ENCODE measurements at places on chromosomes 11 and 22.

GRCh38 chr11:18752502-18752901 is 26.5 kb upstream of the IGSF22 start:
- no peak for DNase-seq

DNA sequence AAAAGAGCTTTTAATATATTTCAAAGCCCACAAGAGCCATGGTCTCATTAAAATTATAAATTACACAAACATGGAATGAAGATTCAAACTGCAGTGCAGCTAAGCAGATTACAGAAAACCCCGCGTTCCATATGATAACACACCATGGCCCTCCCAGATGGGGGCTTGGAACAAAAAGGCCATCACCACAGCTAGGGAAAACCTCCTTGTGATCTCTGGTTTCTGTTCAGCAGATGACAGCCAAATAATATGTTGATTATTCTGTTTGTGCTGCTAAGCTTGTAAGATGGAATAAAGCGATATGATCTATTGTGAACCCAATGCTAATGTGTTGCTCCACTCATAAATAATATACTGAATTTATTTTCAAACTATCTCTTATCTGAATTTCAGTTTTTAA is 28.5 kb downstream of the IMMP1L start:
- no peak for DNase-seq

DNA sequence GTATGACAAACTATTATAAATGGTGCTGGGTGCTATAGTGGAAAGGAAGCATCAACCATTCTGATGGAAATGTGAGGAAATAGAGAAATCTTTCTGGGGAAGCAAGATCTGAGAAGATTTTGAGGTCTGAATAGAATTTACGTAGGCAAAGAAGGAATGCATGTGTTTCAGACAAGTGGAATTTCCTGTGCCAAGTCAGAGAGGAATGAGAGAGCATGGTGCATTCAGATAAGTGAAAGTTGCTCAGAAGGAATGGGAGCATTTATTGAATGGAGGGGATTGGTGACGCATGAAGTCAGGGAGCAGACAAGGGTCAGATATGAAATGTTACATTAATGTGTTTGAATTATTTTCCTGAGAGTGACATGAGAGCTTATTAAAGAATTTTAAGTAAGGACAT is 725.5 kb downstream of the METTL15 start:
- no peak for DNase-seq

GRCh38 chr11:129117595-129118350 is 74.4 kb downstream of the ARHGAP32 start:
- DNase-seq, result peak; percentile 13

- no peak for DNase-seq
These were observed 47.9 kb downstream of the CHRDL2 start for GRCh38 chr11:74683279-74683871.

GRCh38 chr11:60834742-60835533 is 7.0 kb upstream of the CCDC86 start:
- DNase-seq, result no peak

GRCh38 chr11:94469416-94469815 is 24.2 kb downstream of the MRE11 start:
- DNase-seq, result no peak

DNA sequence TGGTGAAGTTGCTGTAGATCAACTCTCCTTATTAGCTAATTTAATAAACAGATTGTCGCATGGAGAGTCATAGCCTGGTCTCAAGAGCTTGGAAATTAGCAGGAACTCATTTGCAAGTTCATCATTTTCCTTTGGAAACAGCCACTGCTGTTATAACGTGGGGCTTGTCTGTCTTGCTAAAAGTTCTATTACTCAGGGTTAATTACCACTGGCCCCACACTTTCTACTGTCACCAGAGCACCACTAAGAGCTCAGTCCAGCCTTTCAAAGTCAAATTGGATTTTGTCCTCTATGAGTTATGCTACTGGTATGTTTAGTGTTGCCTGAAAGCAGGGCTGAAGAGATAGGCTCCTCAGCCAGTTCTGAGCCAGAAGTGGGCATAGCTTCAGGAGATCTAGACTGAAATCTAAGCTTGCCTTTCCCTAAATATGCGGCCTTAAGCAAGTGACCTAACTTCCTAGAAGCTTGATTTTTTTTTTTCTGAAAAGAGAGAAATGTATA is 292.2 kb downstream of the INSC start:
- DNase-seq, result no peak

DNA sequence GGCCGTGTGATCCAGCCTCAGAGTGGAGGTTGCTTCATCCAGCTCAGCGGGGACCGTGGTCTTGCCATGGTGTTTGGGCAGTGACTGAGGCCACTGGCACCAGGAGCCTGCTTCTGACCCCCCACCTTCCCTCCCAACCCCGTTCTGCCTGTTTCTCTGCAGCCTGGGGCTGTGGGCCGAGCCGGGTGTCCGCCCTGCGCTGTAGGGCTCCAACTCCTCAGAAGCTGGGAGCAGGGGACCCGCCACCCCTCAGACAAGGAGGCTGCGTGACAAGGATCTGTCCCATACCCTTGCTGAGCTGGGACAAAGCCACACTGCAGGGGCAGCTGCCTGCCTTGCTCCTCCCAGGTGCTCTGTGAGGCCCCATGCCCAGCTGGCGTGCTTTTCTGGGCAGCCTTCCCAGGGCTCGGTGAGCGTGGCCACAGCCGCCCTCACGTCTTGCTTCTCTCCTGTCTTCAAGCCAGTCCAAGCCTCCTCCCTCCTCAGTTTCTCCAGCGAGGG is 11.7 kb upstream of the ARFGAP3 start:
- no peak for DNase-seq

GRCh38 chr22:41619979-41620588 is 759 bp downstream of the DESI1 start:
- DNase-seq, result peak; percentile 22

DNA sequence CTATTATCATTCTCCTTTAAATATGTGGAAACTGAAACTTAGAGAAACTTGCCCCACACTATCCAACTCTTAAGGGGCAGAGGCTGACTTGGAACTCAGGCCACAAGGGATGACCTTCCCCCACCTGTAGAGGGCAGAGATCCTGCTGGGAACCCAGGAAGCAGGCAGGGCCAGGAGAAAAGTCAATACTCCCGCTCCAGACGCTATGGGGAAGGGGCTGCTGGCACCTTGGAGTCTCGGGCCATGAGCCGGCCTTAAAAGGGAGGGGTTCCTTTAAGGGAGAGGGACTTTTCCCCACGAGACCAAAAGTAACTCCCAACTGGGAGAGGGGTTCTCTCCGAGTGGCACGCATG is 620 bp upstream of the ANO5 start:
- no peak for DNase-seq

DNA sequence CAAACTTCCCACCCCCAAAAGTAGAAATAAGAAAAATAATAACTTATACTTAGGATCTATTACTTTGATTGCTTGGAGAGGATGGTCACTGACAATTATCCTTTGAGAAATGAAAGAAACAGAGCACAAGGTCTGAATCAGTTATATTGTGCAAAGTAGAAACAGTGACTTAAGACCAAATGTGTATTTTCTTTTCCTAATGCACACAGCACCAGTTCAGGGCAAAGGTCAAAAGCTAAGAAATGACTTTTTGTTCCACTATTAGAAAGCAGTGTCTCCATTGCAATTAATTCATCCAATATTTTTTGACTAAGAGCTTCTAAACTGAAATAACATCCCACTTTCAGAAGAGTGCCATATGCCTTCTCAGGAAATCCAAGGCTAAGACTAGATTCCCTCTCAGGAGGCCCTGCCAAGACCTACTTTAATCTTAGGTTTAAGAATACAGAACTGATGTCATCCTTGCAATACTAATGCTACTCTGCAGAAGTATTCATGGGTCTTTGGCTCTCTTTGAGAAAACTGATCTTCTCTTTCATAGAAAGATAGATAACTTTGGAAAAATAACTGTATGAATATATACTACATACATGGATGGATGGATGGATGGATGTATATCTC is 147.0 kb downstream of the APOL5 start:
- no peak for DNase-seq

GRCh38 chr11:119424775-119425174 is 1.8 kb upstream of the THY1 start:
- DNase-seq, result no peak

GRCh38 chr11:39817241-39817640 is 1642.2 kb downstream of the LRRC4C start:
- no peak for DNase-seq

GRCh38 chr11:33178443-33179180 is 17.3 kb upstream of the CSTF3 start:
- DNase-seq, result no peak

DNA sequence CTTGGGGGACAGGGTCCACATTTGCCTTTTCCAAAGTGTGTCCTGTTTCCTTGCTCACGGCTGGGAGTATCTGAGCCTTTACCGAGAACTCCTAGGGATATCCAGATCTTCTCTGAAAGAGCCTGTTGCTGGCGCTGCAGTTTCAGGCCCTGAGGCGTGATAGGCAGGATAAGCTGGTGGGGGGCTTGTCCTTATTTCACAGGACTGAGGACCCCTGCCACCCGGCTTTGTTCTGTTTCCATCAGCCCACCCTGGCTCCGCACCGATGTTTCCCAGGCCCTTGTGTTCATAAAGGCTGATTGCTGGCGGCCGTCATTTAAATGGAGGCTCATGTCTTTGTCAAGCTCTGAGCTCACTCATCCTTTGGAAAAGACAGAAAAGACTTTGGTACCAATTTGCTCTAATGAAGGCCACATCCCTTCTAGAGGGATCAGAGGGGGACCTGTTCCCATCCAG is 9.4 kb upstream of the NPTXR start:
- no peak for DNase-seq

DNA sequence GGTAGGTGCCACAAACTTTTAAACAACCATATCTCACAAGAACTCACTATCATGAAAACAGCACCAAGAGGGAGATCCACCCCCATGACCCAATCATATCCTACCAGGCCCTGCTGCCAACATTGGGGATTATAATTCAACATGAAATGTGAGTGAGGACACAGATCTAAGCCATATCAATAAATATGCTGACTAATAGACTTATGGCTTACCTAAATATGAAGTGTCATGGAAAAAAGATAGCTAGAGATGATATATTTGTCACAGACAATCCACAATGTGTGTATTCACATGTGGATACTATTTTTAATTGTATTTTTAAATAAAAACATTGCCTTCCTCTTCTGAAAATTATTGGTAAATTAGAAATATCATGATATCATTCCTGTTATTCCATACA is 38.2 kb upstream of the RAB38 start:
- DNase-seq, result no peak

All from naive thymus-derived CD8-positive, alpha-beta T cell (primary cell).